ENCODE measurements at places on chromosomes 1 and 21. TPM values are rescaled to one million over a fixed set of nuclear protein-coding genes. Genes with fewer than 3 reads are reported as not detected.

The FCRL6 gene
- total RNA-seq = not detected

The FAAH gene
- 1.4 TPM for total RNA-seq

The LRRC71 gene
- not detected for total RNA-seq

The WNT3A gene
- total RNA-seq = not detected
